ENCODE measurements at places on chromosomes 6 and 20.

DNA sequence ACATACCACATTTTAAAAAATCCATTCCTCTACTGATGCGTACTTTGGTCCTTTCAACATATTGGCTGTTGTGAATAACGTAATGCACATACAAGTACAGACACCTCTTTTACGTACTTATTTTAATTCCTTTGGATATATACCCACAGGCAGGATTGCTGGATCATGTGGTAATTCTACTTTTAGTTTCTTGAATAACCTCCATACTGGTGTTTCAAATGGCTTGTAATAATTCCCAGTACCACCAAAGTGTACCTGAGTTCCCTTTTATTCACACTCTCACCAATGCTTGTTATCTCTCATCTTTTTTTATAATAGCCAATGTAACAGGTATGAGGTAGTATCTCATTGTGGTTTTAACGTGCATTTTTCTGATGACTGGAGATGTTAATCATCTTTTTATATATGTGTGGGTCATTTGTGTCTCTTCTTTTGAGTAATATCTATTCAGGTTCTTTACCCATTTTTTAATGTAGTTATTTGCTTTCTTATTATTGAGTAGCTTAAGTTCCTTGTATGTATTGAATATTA lies 191.9 kb downstream of the ADGB start:
- DNase-seq, result no peak

GRCh38 chr6:29553268-29554057 lies 6.1 kb downstream of the UBD start:
- peak; percentile 33 for DNase-seq

- DNase-seq, result no peak
Measured at GRCh38 chr6:14149739-14150130, 32.2 kb downstream of the CD83 start.

- peak; percentile 56 for DNase-seq
Measured at GRCh38 chr20:33915726-33916331, 77.9 kb upstream of the RALY start.

- DNase-seq, result no peak
Measured at GRCh38 chr6:37551867-37552266, 52.2 kb upstream of the CCDC167 start.

- peak; percentile 85 for DNase-seq
Measured at GRCh38 chr20:38167851-38168760, 3.0 kb upstream of the TGM2 start.

- peak; percentile 67 for DNase-seq
Measured at GRCh38 chr6:87237804-87238203, 82.4 kb downstream of the ZNF292 start.

DNA sequence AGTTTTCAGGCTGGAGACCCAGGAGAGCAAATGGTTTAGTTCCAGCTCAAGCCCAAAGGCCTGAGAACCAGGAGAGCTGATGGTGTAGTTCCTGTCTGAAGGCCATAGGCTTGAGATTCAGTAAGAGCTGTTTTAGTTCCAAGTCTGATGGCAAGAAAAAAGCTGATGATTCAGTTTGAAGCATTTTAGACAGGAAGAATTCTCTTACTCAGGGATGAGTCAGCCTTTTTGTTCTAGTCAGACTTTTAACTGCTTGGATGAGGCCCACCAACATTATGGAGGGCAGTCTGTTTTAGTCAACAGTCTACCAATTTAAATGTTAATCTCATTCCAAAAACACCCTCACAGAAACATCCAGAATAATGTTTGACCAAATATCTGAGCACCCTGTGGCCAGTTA lies 2.5 kb downstream of the ZSCAN26 start:
- peak; percentile 63 for DNase-seq

DNA sequence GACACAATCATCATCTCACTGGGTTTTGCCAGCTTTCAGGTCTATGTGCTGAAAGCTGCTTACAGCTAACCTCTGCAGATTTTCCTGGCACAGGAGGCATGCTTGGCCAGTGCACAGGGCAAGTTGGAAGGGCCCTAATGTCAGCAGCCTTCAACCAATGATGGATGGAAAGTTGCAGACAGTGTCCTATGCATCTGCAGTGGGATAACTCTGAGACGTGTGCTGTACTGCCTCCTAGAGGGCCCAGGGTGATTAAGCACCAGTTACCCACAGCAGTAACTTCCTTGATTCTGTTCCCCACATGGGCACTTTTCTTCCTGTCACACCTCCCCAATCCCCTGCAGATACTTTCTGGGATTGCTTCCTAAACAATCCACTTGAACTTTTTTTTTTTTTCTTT lies 38.6 kb downstream of the OVOL2 start:
- peak; percentile 54 for DNase-seq

GRCh38 chr6:147757291-147757690 lies 248.8 kb downstream of the SAMD5 start:
- no peak for DNase-seq

DNA sequence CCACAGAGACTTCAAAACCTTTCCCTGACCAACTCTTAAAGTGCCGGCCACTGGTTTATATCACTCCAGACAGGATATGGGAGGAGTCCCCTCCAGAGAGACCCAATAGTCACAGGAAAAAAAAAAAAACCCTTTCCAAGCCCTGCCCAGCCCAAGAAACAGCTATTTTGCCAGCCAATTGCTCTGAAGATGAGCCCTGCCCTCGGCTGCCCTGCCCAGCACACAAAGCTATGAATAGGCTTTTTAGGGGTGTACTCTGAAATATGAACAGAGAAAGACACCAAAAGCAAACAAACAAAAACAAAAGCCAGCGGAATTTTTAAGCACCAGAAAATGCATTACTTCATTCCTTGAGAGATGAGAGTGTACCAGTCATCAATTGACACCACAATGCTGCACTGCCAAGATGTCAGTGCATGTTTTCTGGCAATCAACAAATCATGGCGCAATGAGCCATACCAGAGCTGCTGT lies 275.1 kb downstream of the C6orf118 start:
- DNase-seq, result no peak

DNA sequence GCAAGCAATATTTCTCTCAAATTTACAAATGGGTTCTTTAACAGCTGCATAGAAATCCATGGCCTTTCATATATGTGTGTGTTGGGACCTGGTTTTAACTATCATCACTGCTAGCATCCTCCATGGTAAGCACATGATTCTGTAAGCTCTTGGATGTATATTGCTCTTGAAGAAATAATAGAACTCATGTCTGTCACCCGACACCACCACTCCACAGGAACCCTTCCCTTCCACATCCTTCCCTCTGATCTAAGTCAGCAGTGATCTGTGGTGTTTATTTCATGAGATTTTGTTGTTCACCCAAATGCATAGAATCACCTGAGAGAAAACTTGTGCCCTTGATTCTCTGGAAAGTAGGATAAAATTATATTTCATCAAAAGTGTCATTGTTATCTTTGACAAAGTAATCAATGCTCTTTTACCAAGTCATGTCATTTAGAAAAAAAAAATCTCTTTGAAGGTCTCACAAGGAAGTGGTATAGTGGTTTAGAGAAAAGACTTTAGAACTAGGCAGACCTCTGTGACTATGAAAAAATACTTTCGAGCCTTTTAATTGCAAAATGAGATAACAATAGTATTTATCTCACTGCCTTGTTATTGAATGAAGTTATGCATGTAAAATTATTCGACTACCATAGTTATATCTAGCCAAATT lies 649.8 kb upstream of the SLC35B3 start:
- no peak for DNase-seq

DNA sequence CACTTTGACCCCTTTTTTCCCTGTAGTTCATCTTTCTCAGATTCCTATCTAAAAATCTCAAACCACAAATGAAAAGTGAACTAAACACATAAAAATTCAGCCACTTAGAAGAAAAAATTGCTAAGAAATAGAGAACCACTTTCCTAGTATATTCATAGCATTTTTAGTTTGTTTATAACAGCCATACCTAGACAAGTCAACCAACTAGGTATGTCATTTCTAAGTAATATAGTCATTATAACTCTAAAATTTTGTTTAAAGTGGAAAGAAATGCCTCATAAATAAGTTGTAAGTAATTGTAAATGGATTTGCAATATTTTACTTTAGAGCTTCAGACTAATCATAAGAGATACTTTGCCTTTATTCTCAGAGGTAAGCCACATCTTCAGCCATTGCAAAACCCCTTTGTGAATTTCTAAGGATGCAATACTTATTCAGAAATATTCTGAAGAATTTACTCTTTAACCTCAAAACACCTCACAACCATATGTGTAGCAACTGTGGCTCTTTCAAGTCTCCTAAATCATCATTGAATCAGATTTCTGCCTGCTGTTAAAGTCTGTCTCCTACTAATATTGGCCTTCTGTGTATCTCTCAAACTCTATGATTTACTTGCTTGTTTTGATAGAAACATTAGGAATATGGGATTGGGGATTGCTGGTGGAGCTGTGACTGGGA lies 6.9 kb upstream of the SUMO4 start:
- DNase-seq, result no peak

- DNase-seq, result no peak
Measured at GRCh38 chr6:43972913-43973300, 154.3 kb downstream of the MRPL14 start.

DNA sequence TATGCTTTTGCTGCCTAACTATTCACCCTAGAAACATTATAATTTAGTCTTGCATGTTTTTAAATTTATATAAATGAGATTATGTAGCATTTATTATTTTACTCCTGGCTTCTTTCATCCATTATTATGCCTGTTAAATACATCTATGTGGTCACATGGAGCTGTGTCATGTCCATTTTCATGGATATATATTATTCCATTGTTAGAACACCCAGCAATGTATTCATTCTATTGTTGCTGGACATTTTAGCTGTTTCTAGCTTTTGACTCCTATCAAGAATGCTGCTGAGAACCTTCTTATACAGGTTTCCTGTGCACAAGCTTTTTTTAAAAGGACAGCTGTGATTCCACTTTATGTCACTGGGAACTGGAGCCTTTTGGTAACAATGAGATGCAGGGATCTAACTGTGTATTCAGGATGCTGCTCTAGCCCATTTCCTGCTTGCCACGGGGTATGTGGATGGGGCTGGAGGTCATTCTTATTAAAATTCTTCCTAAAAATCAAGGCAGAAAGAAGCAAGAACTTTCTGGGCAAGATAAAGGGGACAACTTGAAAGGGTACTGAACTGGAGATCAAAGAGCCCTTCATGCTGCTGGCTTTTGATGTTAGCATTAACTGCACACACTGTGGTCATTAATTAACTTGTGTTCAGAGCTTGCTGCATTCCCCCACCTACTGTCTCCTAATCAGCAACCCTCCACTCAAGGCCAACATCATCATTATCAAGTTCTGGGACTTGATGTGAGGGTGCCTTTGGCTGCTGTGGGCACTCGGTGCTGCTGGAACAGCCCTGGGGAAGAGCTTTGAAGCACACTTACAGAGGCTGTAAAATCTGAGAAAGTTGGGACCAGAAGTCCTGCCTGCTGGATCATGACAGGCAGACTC lies 96.6 kb upstream of the AKIRIN2 start:
- DNase-seq, result no peak

DNA sequence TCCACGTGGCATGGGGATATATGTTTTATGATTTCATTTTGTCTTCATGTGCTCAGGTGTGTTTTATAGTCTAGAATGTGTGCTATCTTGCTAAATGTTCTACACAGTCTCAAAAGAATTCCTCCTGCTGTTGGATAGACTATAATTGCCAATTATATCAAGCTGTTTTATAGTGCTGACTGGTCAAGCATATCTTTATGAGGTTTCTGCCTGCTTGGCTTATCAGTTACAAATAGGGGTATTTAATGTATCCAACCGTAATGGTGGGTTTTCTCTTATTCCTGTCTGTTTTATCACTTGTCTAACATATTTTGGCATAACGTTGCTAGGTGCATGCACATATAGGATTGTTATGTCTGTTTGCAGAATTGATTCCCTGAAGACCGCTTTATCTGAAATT lies 201.3 kb downstream of the EYS start:
- no peak for DNase-seq

DNA sequence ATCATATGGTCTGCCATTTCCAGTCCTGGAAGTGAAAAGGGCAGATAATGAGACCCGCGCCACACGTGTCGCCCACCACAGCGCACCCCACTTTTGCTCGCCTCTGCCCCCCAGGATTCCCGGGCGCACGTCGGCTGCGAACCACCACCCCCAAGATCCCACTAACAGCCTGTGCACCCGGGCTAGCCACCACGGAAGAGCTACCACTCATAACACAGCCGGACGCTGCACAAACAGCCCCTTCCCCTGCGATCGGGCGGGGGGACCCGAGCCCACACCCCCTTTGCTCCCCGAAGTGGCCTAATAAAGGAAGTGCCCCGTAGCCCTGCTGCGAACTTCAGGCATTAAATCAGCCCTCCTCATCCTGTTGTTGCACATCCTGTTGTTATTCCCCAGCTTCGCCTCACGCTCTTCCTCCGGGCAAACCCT lies 506 bp downstream of the CITED2 start:
- no peak for DNase-seq

DNA sequence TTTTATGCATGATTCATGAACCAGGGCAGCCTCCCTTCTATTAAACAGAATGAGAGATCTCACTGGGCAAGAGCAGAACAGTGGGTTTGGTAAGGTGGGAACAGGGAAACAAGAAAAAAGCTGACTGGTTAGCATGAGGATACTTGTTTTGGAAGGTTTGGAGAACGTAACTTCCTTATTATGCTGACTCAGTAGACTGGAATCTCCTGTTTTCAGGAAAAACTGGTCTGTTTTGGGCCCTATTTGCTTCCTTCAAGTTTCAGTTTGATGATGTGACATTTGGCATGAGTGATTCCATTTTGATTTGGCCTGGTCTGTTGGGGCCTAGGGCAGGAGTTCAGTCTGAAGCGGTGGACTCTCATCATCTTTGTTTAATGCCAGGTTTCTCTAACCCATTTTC lies 172.0 kb downstream of the MYLK4 start:
- no peak for DNase-seq

GRCh38 chr6:163162007-163162873 lies 252.3 kb upstream of the QKI start:
- no peak for DNase-seq

DNA sequence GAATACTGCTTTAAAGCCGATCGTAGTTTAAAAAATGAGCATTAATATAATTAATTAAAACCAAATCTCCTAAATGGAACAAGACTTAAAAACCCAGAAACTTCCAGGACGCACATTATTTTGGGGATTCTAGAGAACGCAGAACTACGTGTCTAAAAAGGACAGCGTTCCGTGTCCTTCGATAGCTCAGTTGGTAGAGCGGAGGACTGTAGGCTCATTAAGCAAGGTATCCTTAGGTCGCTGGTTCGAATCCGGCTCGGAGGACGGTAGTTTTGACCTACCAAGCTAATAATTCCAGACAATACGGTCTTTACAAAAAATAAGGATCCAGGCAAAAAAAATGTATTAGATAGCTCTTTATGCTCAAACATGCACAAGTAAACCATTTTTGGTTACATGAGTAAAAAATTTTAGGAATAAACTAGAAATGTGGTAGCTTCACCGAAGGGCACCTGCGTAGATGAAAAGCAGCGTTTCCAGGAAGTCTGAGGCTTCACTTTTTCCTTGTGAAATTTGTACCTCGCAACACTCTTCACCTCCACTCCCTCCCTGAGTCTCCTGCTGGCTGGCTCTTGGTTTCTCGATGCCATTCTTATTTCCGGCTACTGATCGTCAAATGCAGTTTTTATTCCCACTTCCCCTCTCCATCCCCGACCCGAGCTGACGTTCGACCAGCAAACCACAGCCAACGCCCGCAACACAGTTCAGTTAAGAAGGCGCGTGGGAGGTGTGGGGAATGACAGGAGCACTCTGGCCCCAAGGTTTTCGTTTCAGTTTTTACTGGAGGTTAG lies 19.6 kb upstream of the ABT1 start:
- peak; percentile 88 for DNase-seq

Measured in suppressor macrophage (primary cell).